ENCODE measurements at places on chromosomes 4 and X.

DNA sequence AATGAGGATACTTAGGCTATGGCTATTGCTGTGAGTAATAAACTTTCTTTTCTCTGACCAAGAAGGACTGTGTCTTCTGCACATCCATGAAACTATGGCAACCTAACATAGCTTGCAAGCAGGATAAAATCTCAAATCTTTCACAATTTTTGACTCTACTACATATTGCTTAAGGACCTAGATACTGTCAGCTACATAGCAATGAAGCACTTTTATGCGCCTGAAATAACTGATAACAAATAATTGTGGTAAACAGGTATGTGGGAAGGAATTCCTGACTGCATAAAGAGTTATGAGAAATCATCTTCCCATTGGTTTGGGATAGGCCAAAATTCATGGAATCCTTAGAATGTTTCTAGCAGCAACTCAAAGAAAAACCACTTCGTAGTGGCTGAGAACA, 41.2 kb upstream of the PDGFC start:
- DNase-seq: no peak

DNA sequence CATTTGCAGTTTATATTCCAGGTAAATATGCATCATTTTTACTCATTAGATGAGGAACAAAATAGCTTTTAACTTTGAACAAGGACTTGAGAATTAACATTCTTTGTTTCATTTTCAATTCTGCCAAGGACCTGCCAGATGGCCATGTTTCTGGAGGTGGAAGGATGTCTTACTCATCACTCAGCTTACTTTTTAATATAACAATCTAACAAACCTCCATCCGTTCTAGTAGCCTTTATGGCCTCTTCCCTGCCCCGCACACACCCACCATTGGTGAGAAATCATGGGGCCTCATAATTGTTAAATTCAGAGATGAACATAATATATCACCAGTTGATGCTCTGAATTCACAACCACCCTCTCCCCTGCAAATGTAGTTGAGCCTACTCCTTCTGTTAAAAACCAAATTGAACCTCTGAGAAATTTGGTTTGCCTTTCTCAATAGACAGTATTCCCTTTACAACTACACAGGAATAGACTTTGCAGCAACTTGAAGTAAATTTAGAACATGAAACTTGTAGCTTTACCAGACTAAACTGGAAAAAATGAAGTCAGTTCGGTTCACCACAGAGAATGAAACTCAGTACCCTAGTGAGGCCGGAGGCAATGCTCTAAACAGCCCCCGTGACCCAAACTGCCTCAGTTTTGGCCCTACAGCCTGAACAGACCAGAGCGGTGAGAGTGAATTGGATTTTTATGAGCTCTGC, 50.1 kb upstream of the ACSL4 start:
- no peak for DNase-seq

GRCh38 chrX:22800360-22800759, 199.4 kb upstream of the DDX53 start:
- DNase-seq: no peak

DNA sequence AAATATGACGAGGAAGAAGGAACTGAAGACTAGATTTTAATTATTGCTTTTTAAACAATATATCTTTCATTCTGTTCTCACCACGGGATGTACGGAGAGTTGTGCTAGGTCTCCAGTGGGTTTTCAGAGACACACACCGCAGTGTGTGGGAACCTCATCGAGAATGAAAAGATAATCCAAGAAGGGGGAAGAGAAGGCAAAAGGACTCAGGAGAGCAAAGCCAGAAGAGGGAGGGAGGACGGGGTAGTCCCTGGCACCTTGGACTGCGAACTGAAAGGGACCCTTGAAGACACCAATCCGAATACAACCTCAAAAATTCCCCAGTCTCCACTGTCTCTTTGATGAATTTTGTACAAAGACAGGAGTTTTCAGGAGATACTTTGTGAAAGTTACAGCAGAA, 932 bp upstream of the LEF1 start:
- DNase-seq: no peak

DNA sequence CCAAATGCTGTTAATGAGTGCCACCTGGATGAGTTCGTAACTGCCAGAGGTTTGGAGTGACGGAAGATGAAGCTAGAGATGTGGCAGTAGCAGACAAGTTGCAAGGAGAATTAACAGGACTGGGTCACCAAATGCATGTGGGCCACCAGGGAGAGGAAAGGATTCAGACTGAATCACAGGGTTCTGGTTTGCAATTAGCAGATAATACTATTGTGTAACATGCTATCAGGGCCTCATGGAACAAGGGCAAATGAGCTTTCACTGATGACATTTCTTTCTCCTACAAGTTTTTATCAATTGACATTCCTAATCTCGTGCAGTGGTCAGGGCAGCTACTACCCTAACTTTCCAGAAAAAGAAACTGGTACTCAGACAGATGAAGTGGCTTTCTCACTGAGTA, 21.4 kb downstream of the GAB3 start:
- DNase-seq: no peak

DNA sequence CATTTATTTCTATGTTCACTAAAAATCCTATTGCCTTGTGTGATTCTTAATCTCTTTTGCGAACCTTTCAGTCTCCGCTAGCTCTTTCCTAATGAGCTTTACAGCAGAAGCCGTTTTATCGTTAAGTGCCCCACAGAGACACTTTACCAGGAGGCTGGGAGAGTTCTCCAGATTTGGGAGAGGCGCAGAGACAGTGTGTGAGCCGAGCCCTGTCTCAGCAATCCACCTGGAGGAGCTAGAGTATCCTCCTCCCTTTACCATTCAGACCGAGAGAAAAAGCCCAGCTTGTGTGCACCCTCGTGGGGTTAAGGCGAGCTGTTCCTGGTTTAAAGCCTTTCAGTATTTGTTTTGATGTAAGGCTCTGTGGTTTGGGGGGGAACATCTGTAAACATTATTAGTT, 54.9 kb upstream of the MTM1 start:
- DNase-seq: no peak

GRCh38 chrX:25020391-25020904, 4.7 kb upstream of the ARX start:
- DNase-seq: no peak

DNA sequence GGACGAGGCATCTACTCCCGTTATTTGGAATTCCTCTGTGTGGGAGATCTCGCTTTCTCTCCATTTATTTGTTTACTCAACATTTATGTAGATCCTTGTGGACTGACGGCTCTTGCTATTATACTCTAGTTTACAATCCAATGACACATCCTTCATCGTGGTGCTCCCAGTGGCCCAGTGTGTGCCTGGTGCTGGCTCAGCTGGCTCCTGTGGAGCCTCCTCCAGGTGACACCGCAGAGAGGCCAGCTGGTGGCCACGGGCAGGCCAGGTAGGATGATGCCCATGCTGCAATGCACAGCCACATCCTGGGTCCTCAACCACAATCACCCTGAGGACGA, 84.0 kb upstream of the AFAP1 start:
- no peak for DNase-seq

Data from NCI-H187 treated with DMSO at 0.1 percent for 48 hours (cell line).